Stimulated activated CD8-positive, alpha-beta memory T cell treated with anti-CD3 and anti-CD28 coated beads, Interleukin-4, amount 100 ng/mL, for 1 hour (primary cell): ENCODE measurements at places on chromosomes 3 and 15.

DNA sequence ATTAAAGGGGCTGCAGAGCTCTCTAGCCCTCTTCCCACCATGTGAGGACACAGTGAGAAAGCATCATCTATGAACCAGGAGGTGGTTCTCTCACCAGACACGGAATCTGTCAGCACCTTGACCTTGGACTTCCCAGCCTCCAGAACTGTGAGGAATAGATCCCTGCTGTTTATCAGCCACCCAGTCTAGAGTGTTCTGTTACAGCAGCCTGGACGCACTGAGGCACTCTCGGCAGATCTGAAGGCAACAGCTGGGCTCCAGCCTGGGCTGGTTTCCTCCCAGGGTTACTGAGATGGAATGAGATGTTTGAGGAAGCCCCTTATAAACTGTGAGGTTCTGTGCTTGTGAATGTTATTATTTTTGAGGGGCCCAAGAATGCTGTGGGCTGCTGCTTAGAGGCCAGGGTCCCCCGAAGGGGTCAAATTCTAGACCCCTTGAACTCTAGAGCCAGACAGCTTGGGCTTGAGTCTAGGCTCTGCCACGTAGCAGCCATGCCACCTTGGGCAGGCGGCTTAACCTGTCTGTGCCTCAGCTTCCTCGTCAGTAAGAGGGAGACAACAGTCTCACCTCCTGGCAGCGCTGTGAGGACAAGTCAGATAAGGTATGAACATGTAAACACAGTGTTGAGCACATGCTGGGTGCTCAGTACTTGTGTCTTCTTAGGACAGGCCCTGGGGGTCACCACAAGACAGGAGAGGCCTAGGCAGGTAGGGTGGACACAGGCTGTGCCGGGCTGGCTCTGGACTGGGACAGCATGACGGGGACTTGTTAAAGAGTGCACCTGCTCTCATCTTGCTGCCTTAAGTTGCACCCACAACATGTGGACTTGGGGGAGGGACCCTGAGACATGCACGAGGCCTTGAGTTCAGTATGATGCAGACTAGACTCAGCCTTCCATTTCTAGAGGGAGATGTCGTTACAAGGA, 49.2 kb downstream of the MGLL start:
- no peak for DNase-seq

DNA sequence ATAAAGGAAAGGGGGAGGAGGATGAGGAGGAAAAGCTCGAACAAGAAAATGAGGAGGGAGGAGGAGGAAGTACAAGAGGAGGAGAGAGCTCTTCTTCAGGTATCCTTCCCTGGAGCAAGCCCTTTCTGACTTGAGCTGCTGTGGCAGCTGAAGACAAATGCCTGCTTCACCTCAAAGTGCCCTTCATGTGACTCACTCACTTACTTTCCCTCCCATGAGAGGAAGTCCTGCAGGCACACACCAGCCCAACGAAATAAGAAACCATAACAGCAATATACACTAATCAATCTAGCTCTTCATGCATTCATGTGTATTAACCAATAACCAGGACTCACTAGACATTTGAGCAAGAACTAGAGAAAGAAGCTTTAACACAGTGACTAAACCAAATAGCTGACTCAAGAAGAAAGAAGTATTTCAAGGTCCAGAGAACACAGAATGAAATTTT, 251.9 kb downstream of the IGSF11 start:
- DNase-seq, result no peak

GRCh38 chr3:56282341-56282740, 185.9 kb downstream of the ERC2 start:
- no peak for DNase-seq

- DNase-seq, result peak; percentile 5
These were observed 1.1 kb downstream of the RAF1 start for GRCh38 chr3:12662593-12663400.

DNA sequence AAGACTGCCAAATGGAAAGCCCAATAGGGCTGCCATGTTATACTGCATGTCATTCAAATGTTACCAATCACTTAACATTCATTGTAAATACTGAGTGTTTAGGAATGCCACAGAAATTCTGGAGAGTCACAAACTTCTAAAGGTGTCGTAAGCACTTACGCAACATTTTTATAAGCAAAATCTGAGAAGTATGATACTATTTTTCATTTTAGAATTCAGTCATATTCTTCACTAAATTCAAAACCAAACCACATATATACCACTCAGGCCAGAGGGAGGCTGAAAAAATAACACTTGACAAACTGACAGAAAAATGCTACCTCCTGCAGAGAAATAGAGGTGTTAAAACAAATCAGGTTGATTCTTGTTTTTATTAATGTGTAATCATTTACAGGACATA, 89.8 kb downstream of the THBS1 start:
- no peak for DNase-seq

DNA sequence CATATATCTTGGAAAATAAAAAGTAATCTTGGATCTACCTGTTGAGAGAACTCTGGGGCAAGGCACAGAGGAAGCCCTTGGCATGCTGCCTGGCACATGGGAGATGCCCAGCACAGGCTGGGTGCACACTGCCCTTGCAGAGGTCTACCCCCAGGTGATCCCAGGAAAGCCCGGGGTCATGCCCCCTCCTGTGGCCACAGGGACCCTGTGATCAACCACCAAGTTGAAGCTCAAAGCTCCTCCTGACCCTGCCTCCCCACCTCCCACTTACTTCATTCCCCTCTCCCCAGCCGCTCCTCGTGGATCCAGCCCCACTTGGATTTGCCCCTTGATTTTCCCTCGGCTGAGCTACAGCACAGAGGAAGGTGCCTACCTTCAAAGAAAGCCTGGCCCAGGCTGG, 62.7 kb upstream of the LARS2 start:
- no peak for DNase-seq

GRCh38 chr3:179149406-179149867, 1.3 kb downstream of the PIK3CA start:
- no peak for DNase-seq

DNA sequence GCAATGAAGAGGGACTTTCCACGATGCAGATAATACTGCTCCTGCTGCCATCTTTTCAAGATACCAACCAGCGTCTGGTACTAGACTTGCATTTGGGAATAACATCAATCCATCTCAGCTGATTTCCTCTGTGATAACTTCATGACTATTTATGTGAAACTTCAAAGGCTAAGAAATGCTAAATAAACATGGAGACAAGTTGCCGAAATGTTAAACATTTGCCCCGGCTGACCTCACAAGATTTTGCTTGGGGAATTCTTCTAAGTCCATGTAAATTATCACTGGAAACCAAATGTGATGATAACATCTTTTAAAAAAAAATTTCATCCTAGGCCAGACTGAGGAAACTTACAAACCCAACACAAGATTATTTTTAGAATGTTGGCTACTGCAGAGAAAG, 185.8 kb upstream of the PRICKLE2 start:
- no peak for DNase-seq
